NCI-H69 (cell line): ENCODE measurements at places on chromosomes 1 and 21.

DNA sequence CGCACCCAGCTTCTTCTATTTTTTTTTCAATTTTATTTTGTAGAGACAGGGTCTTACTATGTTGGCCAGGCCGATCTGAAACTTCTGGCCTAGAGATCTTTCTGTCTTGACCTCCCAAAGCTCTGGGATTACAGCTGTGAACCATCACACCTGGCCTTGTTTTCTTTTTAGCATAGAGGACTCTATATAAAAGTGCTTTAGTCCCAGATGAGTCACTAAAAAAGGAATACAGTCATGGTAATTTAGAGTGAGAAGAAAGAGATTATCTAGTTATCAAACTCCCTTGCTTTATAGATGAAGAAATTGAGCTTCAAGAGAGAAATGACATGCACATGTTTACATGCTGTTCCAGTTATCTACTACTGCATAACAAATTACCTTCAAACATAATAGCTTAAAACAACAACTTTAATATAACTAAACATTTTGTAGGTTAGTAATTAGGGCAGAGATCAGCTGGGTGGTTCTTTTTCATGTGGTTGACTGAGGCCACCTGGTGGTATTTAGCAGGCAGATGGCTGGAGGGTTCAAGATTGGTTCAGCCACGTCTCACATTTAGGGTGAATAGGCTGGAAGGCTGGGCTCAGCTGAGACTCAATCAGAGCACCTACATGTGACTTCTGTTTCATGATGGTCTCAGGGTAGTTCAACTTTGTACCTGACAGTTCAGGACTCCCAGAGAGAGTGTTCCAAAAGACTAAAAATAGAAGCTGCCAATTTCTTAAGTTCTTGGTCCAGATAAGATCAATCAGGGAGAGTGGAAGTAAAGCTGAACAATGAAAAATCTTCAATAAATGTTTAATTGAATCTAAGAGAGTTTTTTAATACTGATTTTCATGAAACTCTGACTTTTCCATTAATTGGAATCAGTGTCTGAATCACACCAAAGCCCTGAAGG, 16.9 kb upstream of the MTF2 start:
- DNase-seq, result peak; percentile 56

- no peak for DNase-seq
Measured at GRCh38 chr1:226009650-226010044, 10.5 kb upstream of the SDE2 start.

DNA sequence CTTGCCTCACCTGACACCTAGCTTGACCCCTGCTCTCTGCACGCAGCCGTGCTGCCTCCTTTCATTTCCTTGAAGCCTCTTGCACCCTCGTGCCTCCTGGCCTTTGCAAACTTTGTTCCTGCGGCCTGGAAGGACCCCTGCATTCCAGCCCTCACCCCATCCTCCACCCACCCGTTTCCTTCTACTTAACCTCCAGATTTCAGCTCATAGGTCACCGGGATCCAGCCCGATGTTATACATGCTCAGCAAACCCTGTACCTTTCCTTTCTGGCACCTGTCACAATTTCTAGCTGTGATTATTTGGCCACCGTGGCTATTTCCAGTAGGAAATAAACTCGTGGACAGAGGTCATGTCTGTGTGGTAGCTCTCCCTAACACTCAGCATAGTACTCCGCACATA, 4.5 kb downstream of the EDARADD start:
- no peak for DNase-seq

DNA sequence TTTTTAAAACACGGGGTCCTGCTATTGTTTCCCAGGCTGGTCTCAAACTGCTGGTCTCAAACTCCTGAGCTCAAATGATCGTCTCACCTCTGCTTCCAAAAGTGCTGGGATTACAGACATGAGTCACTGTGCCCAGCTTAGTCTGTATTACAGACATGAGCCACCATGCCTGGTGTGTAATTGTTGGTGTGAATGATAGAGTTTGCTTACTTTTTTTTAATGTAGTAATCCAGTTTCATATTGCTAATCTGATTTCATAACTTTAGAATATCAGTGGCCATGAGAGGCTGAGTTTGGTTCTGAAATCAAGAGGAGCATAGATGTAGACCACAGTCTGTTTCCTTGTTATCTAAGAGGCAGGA, 3.4 kb downstream of the EPB41 start:
- no peak for DNase-seq

GRCh38 chr1:207499573-207499972, 3.6 kb downstream of the CR1 start:
- peak; percentile 63 for DNase-seq

DNA sequence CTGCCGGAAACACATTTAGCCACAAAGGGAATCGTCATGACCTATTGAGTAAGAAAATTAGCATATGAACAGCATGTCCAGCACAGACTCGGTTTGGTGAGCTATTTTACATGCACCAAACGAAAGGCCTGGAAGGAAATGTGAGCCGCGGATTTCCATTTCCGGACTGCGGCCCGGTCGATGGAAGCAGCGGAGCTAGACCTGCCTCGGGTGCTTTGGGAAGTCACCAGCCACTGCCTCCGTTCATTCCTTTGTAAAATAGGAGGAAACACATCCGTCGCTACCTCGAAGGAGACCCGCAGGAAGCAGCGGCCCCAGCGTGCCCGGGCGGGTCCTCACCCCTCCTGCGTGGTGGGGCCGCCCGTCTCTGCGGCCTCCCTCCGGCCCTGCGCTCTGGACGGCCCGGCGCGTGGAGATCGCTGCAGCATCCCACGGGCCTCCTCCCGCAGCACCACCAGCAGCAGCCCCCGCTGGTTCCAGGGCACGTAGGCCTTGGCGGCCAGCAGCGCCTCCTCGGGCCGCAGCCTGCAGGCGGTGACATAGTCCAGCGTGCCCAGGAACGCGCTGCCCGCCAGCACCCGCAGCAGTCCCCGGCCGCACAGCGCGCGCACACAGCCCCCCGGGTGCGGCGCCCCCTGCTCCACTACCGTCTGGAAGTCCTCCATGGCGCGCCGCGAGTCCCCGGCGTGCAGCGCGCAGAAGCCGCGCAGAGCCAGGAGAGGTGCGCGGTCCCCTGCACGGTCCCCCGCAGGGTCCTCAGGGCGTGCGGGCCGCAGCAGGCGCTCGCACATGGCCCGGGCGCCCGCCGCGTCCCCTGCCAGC, 12.1 kb downstream of the TTC34 start:
- no peak for DNase-seq

GRCh38 chr1:181081395-181081794, 7.1 kb upstream of the IER5 start:
- DNase-seq, result peak; percentile 97

GRCh38 chr1:62229468-62229867, 34.8 kb downstream of the L1TD1 start:
- DNase-seq, result no peak

- DNase-seq, result peak; percentile 31
Measured at GRCh38 chr21:31801551-31802219, 69.8 kb upstream of the SCAF4 start.

DNA sequence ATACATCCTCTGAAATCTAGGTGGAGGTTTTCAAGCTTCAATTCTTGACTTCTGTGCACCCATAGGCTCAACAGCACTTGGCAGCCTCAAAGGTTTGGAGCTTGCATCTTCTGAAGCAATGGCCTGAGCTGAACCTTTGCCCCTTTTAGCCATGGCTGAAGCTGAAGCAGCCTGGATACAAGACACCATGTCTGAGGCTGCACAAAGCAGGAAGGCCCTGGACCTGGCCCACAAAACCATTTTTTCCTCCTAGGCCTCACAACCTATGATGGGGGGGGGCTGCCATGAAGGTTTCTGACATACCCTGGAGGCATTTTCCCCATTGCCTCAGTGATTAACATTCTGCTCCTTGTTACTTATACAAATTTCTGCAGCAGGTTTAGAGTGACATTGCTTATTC, 173.3 kb upstream of the PRMT6 start:
- no peak for DNase-seq

GRCh38 chr21:27403011-27403410, 436.1 kb upstream of the ADAMTS5 start:
- no peak for DNase-seq

DNA sequence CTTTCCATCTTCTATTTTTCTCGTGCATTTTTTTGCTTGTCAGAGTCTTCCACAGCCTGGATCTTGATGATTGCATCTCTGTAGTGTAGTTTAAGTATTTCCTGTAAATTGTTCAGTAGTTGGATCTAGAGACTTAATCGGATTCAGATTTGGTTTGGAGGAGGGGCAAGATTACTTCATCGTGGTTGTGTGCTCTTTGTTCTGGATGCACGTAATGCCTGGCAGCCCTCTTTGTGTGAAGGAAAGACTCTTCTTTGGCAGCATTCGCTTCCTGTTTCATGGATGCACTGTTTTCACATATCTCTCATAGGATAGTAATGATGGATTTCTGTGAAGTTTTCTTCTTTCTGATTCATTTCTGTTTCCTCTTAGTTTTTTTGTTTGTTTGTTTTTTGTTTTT, 14.2 kb downstream of the SEMA4A start:
- no peak for DNase-seq

DNA sequence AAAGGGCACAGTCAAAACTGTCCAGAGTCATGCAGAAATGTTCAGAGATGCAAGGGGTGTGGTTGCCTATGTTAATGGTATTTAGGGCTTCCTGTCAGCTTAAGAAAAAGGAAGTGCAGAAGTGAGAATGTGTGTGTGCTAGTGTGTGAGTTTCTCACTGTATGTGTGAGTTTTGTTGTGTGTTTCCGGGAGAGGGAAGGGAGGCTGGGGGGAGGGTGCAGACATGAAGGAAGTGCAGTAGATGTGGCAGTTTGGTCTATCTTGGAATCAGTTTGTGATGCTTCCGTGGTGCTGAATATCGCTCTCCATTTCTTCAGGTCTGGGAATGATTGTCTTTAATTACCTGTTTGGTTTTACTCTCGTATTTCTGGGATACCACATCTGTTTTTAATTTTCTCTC, 16.5 kb upstream of the ATP6V1G3 start:
- peak; percentile 37 for DNase-seq

GRCh38 chr1:64545118-64545843, 75.4 kb downstream of the CACHD1 start:
- DNase-seq, result peak; percentile 72

DNA sequence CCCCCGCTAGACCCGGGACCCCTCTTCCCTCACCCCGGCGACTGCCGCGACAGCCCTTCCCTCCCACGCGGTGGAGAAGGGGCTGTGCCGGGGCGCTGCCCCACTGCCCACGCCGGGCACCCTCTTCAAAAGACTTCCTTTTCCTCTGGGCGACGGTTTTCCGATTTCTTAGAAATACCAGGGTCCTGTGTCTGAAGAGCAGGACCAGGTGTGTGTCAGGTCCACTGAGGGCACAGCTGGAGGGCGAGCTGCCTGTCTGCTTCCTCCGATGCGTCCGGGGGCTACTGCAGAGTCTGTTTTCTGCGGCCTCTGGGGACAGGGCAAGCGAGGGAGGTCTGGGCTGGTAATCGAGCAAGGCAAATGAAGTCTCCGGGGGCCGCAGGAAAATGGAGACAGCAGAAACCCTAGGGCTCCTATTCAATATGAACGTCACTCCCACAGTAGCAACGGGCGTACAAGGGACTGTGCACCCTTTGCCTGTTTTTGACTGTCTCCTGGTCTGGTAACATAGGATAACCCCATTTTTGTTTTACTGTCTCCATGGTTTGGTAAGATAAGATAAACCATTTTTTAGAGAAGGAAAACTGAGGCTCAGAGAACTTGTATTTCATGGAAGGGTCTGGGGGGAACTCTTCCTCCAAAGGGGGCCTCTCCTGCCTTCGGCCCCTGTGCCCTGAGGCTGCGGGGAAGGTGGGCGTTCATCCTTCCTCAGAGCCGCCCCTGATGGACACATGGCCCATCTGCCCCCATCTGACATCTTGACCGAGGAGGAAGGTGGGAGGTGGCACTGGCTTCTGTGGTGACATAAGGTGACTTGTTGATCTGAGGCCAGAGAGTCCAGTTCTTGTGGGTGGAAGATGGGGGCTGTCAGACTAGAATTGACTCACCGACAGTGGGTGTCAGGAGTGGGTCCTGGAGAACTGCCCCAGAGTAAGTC, 970 bp downstream of the TNFRSF1B start:
- DNase-seq, result peak; percentile 9

GRCh38 chr1:228320394-228320793, 86.2 kb downstream of the TRIM11 start:
- DNase-seq, result no peak

DNA sequence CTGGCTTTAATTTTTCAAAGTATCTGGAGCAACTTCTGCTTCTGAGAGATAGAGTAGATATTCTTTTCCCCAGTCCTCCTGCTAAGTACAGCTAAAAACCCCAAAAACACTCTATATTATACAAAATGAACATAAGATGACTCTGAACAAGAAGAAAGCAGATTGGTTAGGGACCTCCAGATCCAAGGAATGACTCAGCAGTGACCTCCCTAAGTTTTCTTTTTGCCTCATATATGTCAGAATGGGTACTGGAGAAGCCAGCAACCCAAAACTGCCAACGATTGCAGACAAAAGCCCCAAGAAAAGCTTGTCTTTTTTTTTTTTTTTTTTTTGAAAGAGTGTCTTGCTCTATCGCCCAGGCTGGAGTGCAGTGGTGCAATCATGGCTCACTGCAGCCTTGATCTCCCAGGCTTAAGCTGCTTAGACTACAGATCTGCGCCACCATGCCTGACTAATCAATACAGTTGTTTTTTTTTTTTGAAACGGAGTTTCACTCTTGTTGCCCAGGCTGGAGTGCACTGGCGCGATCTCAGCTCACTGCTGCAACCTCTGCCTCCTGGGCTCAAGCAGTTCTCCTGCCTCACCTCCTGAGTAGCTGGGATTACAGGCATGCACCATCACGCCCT, 22.7 kb downstream of the NDUFS5 start:
- no peak for DNase-seq

DNA sequence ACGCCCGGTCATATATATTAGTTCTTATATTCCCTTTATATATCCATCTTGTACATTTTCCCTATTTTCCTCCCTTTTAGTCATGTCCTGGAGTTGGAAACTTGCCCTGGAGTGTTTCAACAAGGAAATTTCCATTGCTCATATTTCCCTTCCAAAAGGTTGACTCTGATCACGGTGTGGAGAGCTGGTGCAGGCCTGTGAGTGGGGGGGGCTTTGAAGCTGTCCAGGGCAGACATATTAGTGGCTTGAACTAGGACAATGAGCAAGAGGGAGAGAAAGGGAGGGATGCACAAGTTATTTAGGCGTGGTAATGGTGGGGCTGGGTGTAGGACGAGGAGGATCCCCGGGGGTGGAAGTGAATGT, 30.4 kb upstream of the TMEM61 start:
- no peak for DNase-seq

- DNase-seq, result no peak
Measured at GRCh38 chr1:119815361-119815760, 4.1 kb upstream of the REG4 start.

GRCh38 chr1:159889821-159890252, 10.1 kb downstream of the CFAP45 start:
- DNase-seq, result peak; percentile 97

- DNase-seq, result no peak
Measured at GRCh38 chr1:3134381-3135072, 65.5 kb downstream of the PRDM16 start.

- DNase-seq, result no peak
Measured at GRCh38 chr1:99327357-99327756, 63.1 kb downstream of the PLPPR4 start.

DNA sequence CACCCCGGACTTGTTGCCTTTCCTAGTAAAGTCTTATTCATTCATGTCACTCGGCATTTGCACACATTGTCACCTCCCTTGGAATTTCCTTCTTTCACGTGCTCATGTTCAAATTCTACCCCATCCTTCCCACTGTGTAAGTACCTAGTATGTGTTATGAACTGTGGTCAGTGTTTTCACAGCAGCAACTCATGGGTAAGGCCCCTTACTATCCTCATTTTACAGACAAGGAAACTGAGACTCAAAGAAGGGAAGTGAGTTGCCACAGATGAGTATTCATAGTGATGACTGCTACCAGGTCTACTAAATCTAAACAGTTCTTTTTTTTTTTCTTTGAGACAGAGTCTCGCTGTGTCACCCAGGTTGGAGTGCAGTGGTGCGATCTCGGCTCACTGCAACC, 10.5 kb downstream of the CITED4 start:
- no peak for DNase-seq
